Smooth muscle cell of the coronary artery (primary cell): ENCODE measurements at places on chromosomes 6 and 20. TPM values are rescaled to one million over a fixed set of nuclear protein-coding genes. Genes with fewer than 3 reads are reported as not detected.

Gene CTSZ
- 280 and 325 TPM in 2 replicates for total RNA-seq

Gene CTCFL
- total RNA-seq: not detected in 2 replicates

Gene RIMS1
- 3.2 and 3.5 TPM in 2 replicates for total RNA-seq

Gene ACAT2
- 20.0 and 58.9 TPM in 2 replicates for total RNA-seq

Gene NFATC2
- 0.60 TPM in 1 of 2 replicates, not detected in the other for total RNA-seq

Gene CD40
- 1.9 and 7.8 TPM in 2 replicates for total RNA-seq
